HT1080 (cell line): ENCODE measurements at places on chromosomes 2 and 18.

- DNase-seq, result no peak
Measured at GRCh38 chr2:218785103-218785502, 3.2 kb downstream of the CYP27A1 start.

GRCh38 chr2:32947484-32948143, 861 bp downstream of the LTBP1 start:
- DNase-seq, result no peak

DNA sequence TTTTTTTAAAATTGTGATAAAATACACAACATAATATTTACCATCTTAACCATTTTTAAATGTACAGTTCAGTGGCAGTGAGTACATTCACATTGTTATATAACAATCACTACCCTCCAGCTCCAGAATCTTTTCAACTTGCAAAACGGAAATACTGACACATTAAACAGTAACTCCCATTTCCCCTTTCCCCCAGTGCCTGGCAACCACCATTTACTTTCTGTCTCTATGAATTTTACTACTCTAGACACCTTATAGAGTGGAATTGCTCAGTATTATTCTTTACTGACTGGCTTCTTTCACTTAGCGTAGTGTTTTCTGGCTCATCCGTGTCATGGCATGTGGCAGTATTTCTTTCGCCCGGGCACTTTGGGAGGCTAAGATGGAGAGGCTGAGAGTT, 32.6 kb downstream of the FASTKD2 start:
- DNase-seq, result peak; percentile 49

DNA sequence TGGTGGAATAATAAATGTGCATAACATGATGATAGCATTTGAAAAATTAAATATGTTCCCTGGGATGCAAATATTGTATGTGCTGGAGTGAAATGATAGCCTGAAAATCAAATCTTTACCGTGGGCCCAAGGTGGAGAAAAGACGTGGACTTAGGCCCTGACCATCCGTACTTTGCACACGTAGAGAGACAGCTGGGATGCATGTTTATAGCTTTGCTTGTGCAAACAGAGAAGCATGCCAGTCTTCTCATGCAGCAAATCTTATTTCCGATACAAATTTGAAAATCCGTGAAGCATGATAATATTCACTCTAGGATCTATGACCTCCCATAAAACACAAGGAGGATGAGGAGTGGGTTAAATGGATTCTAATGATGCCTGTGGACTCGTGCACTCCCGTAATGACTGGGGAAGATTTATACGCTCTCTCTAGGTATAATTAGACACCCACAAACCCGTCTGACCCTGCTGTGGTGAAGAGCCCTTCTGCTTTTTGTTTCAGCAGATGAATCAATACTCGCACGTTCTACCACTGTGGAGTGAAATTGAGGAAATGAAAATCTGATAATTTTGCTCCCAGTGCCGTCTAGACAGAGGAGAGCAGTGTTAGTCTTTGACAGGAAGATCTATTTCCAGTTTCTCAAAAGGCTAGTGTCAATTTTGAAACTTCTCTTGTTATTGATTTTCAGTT, 810.3 kb upstream of the SALL3 start:
- DNase-seq, result no peak

DNA sequence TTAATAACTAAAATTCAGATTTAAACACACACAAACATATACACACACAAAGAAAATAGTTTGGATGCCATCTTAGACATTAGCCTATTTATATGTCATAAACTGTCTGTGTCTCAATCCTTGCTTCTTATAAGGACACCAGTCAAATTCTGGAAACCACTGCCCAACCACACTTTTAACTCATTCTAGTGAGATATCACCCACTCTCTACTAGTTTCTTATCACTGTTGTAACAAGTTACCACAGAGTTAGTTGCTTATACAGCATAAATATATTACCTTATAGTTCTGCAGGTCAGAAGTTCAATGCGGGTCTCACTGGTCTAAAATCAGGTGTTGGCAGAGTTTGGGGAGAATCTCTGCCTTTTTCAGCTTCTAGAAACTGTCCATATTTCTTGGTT, 239.1 kb downstream of the MTX2 start:
- DNase-seq, result no peak

- no peak for DNase-seq
Measured at GRCh38 chr2:136151021-136151971, 33.3 kb upstream of the CXCR4 start.

- DNase-seq, result no peak
Measured at GRCh38 chr2:76556018-76556417, 845.3 kb upstream of the GCFC2 start.

GRCh38 chr2:172119089-172119488, 16.4 kb upstream of the DLX2 start:
- DNase-seq, result peak; percentile 81

- DNase-seq, result peak; percentile 42
Measured at GRCh38 chr2:170361090-170361936, 183.4 kb downstream of the MYO3B start.

DNA sequence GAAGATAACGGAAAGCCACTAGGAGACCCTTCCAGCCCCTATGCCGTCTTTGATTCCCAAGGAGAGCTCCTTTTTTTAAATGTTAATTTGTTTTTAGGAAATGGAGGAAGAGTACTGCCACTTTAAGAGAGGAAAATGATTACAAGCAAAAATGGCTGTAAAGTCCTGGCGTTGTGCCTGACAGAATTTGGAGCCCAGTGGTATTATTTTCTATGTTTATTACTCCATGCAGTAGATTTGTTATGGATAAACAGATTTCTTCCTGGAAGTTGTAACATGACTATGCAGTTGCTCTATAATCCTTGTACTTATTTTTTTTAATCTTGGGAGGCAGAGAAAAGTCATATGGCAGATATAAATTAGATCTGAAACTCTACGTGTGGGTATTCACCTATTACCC, 141.3 kb downstream of the GBX2 start:
- no peak for DNase-seq

- no peak for DNase-seq
Measured at GRCh38 chr2:86078774-86079545, 26.7 kb downstream of the POLR1A start.

DNA sequence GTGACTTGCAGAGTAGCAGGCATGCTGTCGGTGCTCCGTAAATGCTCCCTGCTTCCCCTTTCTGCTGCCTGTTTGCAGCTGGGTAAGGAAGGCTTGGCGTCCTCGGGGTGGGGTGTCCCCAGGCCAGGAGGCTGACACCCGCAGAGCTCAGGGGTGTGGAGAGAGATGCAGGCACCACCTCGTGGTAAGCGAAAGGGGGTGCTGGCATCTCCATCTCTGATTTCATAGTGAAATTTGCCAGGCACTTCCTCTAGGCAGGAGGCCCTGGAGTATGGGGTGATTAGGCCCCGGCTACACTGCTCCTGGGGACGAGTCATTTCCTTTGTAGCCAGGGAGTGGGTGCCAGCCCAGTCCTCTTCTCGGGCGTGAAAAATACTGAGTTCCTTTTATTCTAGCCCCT, 160.4 kb downstream of the KLHL29 start:
- DNase-seq, result peak; percentile 79

GRCh38 chr2:98013407-98014042, 17.8 kb upstream of the TMEM131 start:
- peak; percentile 36 for DNase-seq

- DNase-seq, result no peak
Measured at GRCh38 chr2:100350661-100351185, 28.4 kb upstream of the LONRF2 start.

DNA sequence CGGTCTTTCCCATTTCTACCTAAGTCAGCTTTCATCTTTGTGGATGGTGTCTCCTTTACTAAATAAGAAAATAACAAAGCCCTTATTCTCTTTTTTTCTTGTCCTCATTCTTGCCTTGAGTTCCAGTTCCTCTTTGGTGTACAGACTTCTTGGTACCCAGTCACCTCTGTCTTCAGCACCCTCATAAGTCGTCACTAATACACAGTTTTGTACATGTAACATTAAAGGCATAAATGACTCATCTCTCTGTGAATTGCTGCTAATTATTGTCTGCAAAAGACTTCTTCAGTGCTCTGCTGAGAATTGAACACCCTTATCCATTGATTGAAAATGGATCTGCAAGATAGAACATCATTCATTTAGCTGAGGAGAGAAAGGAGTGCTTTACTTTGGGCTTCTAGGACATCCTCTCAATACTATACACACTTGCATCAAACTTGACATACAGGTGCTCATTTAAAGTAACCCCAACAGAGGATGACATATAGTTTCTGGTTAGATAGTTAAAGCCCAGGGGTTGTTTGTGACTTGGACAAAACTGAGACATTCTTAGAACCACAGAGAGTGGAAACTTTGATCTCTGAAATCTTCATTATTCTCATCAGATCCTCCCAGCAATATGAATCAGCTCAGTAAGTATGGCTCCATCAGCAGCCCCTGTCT, 97.0 kb downstream of the XRCC5 start:
- DNase-seq, result no peak

DNA sequence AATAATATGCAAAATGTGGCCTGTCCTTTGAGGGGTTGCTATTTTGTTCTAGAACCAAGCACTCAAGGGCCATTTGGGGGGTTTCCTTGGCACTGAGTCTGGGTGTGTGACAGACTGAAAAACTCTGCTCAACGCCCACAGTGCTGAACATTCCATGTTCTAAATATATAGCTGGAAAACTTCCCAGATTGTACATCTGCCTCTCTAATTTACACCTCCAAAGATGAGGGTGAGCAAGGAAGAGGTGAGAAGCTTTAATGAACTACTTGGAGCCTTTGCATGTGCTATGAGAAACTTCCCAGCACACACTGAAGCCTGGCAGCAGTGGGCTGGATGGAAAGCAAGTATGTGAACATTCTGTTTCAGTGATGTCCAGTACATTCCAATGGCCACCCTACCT, 296.7 kb upstream of the KCNH7 start:
- DNase-seq, result no peak

DNA sequence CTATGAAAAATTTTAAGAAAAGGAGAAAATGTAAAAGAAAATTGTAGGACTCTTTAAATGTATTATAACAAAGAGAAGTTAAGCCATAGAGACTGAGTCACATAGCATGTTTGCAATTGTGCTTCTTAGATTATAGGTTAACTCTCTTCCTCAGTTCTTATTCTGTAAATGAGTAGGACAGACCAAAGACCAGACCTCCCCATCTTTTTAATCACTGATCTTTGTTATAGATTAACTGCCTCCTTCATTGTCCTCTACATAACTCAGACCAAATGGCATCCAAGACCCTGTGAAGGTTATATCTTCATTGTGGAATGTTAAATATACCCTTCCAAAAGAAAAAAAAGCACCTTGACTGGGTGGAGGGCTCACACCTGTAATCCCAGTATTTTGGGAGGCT, 316.9 kb upstream of the LRRTM4 start:
- DNase-seq, result no peak

DNA sequence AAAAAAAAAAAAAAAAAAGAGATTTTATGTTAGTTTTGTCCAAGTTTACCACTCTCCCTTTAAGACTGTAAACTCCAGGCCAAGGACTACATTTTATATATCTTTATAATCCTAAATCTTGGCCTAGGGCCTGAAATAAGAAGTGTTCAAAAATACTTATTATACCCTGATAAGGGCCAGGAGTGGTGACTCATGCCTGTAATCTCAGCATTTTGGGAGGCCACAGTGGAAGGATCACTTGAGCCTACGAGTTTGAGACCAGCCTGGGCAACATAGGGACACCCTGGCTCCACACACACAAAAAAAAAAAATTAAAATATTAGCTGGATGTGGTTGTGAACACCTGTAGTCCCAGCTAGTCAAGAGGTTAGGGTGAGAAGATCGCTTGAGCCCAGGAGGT, 12.7 kb downstream of the TRIP12 start:
- DNase-seq, result no peak

DNA sequence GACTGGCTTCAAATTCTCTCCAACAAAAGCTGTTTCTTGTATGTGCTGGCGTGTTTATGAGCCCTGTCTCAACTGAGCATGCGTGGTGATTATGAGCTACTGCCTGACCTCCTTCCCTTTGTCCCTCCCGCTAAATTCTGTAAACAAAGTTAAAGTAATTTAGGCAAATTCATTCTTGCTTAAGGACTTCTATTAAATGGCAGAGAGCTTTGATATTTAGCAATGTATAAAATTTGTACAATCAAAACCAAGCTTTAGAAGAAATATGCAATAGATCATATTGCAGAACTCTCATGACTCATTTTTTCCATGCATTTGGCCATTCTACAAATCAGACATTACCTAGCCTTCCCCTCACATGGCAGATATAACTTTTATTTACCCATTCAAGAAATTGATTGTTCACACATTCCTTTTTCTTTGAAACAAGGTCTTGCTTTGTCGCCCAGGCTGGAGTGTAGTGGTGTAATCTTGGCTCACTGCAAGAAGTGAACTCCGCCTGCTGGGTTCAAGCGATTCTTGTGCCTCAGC, 18.2 kb downstream of the IGFBP2 start:
- DNase-seq, result no peak

DNA sequence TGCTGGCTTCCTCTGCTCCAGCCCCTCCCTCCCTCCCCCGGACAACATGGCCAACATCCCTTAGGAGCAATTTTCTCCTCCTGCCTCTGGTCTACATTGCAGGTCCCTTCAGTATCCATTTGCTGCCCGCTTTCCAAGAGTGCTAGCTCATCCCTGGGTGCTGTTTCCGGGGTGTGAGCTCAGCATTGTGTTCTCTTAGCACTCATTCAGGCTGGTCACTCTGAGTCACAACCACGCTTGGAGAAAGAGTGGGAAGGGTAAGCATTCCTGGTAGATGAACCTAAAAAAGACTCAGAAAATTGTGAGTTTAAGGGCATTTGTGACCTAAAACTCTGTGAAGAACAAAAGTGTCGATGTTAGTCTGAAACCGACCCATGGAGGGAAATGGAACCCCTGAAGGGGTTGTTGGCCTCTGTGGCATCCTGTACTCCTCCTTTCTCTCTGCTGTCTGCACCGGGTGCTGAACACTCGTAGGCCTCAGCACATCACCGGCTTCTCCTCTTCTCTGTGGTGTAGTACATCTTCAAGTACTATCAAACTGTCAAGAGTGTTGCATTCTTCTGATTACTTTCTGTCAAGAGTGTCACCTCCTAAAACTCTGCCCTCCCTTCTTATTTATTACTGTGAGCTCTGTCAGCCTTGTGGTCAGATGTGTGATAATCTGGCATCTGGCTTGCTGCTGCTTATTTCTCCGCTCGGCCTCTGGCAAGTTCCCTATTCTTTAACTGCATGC, 73.0 kb downstream of the CTNNA2 start:
- peak; percentile 63 for DNase-seq

DNA sequence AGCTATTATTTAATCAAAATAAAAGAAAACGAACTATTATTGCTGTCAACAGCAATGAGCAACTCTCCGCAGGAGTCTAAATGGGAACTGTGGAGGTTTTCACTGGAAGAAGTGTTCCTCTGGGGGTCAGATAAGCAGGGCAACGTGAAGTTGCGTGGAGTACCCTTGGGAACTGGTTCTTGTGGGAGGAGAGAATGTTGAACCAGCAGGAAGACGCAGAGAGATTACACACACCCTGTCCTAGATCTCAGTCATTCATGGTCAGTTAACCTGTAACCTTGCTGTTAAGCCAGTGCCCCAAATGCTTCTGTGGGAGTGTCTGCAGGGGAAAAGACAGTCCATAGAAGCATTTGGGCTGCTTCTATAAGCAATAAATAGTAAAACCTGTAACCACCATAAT, 20.4 kb upstream of the CABLES1 start:
- DNase-seq, result no peak

DNA sequence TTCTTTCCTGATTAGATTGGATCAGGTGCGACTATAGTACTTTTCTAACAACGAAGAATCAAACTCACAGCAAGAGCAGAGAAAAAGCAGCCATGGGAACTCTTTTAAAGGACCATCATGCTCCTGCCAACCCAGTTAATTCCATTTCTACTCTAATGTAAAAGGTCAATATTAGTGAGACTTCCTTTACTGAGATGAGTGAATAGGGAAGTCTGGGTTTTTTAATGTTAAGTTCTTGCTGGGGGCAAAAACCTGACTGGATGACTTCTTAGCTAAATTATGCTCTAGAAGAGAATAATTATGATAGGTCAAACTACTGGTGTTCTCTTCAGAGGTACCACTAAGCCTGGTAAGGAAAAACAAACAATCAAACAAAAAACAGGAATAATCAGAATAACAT, 8.4 kb downstream of the SRBD1 start:
- no peak for DNase-seq
